ENCODE measurements at places on chromosomes 4 and X. TPM values are rescaled to one million over a fixed set of nuclear protein-coding genes. Genes with fewer than 3 reads are reported as not detected.

- no peaks in the 10 kb centered on the region for H3K4me1 ChIP-seq
- no peaks in the 10 kb centered on the region for H3K36me3 ChIP-seq
- H3K4me3 ChIP-seq: no peak overlapping the region
- no peak overlapping the region for H3K27ac ChIP-seq
- no peaks in the 10 kb centered on the region for H3K27me3 ChIP-seq
Measured at GRCh38 chr4:107654694-107655093, 65.3 kb downstream of the PAPSS1 start.

DNA sequence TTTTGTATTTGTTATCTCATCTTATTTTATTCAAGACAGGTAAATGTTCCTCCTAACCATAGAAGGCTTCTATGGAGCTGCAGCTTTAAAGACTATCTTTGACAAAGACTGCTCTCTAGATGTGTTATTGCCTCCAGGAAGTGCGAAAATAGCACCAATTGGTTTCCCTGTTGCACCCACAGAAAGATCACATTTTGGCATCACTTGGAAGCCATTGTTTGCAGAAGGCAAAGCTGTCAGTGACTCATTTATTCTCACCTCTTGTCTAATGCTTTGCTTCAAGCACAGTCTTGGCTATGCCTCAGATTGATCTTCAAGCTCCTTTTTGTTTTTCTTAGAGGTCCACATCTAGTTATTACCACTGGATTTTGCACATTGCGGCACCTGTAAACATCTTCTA is 150.3 kb downstream of the PCDH7 start:
- H3K27me3 ChIP-seq: no peaks in the 10 kb centered on the region
- no peak for DNase-seq
- H3K36me3 ChIP-seq: no peaks in the 10 kb centered on the region
- peaks cover 9% of the 10 kb centered on the region for H3K4me1 ChIP-seq

GPRASP2 gene
- total RNA-seq: 7.4 TPM

GRCh38 chrX:22078117-22078516 is 46.0 kb downstream of the PHEX start:
- H3K27ac ChIP-seq: no peak overlapping the region
- DNase-seq: no peak
- no peaks in the 10 kb centered on the region for H3K27me3 ChIP-seq
- no peaks in the 10 kb centered on the region for H3K36me3 ChIP-seq
- H3K4me1 ChIP-seq: no peaks in the 10 kb centered on the region

RBM3 gene
- total RNA-seq: 528 TPM
